Smooth muscle cell of the pulmonary artery (primary cell): ENCODE measurements at places on chromosomes 3 and 15. TPM values are rescaled to one million over a fixed set of nuclear protein-coding genes. Genes with fewer than 3 reads are reported as not detected.

The FAM43A gene
- total RNA-seq = 23.8 and 31.5 TPM in 2 replicates

The GABRB3 gene
- total RNA-seq = 0.66 and 1.3 TPM in 2 replicates

The LIPH gene
- 0.43 and 1.4 TPM in 2 replicates for total RNA-seq

The CHL1 gene
- 0.07 TPM in 1 of 2 replicates, not detected in the other for total RNA-seq

The PLSCR2 gene
- total RNA-seq = 0.26 TPM in 1 of 2 replicates, not detected in the other

The CCR8 gene
- not detected in 2 replicates for total RNA-seq

The CFAP100 gene
- not detected in 2 replicates for total RNA-seq

The FSTL1 gene
- total RNA-seq = 1,906 and 3,109 TPM in 2 replicates

The SNTN gene
- total RNA-seq = not detected in 2 replicates

The PTH1R gene
- total RNA-seq = 0.20 and 2.1 TPM in 2 replicates

The MESP2 gene
- total RNA-seq = 0.66 and 0.78 TPM in 2 replicates

The KBTBD12 gene
- total RNA-seq = 0.03 TPM in 1 of 2 replicates, not detected in the other

The ABI3BP gene
- 148 and 149 TPM in 2 replicates for total RNA-seq

The SLC28A1 gene
- 0.10 TPM in 1 of 2 replicates, not detected in the other for total RNA-seq

The VILL gene
- 6.3 and 7.2 TPM in 2 replicates for total RNA-seq

The STAB1 gene
- 0.50 and 0.59 TPM in 2 replicates for total RNA-seq

The TNFSF10 gene
- total RNA-seq = 0.33 and 1.1 TPM in 2 replicates

The OR5K3 gene
- total RNA-seq = not detected in 2 replicates

The AADACL2 gene
- total RNA-seq = not detected in 2 replicates

The DOCK3 gene
- total RNA-seq = 0.26 and 0.30 TPM in 2 replicates

The ROPN1 gene
- total RNA-seq = not detected in 2 replicates

The SLC28A2 gene
- total RNA-seq = not detected in 2 replicates

The EPHA6 gene
- not detected in 2 replicates for total RNA-seq

The MRPS22 gene
- 31.9 and 43.3 TPM in 2 replicates for total RNA-seq

The CELF6 gene
- total RNA-seq = 0.07 and 0.23 TPM in 2 replicates

The FAM81A gene
- 0.20 and 0.33 TPM in 2 replicates for total RNA-seq

The GOLGA6A gene
- 0.03 and 0.07 TPM in 2 replicates for total RNA-seq

The TIMP4 gene
- total RNA-seq = 1.1 and 3.2 TPM in 2 replicates

The SACM1L gene
- 38.1 and 49.4 TPM in 2 replicates for total RNA-seq
